ENCODE measurements at places on chromosomes 4 and X.

DNA sequence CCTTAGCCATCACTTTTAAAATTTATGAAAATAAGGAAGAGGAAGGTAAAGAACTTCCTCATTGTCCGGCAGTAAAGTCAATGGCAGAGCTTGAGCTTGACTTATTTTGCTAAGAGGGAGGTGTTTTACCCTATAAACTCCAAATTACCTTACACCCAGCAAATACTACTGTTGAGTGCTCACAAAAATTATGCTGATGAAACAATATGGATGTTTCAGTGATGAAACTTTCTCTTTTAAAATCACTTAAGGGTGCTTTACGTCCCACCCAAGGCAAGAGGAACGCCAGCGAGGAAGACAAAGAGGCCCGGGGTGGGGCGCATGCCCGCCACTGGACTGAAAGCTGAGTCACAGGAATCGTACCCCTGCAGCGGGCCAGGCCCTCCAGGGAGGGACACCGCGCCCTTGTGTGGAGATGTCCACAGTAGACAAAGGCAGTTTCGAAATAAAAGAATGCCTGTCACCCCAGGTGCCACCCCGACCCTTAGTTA lies 560 bp upstream of the TMSB4X start:
- DNase-seq = peak; percentile 76

GRCh38 chrX:10043386-10043785 lies 76.2 kb downstream of the CLDN34 start:
- no peak for DNase-seq

- DNase-seq = no peak
Measured at GRCh38 chrX:100819534-100819836, 706 bp upstream of the CSTF2 start.

DNA sequence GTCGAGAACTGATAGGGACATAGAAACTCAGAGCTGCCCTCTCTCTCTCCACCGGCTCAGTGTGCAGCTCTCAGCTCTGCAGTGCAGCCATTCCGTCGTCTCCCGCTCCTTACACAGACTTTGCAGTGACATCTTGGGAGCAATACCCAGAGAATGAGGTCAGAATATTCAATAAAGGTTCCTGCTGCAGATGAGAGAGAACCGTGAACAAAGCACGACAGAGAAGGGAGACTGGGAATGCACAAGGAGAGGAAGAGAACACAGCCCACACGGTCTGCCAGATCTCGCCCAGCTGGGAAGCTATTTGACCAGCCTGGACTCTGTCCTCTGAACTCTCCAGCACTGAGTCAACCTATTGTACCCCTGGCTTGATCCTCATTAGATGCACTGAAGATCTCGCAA lies 118.0 kb upstream of the PPARGC1A start:
- DNase-seq = no peak

DNA sequence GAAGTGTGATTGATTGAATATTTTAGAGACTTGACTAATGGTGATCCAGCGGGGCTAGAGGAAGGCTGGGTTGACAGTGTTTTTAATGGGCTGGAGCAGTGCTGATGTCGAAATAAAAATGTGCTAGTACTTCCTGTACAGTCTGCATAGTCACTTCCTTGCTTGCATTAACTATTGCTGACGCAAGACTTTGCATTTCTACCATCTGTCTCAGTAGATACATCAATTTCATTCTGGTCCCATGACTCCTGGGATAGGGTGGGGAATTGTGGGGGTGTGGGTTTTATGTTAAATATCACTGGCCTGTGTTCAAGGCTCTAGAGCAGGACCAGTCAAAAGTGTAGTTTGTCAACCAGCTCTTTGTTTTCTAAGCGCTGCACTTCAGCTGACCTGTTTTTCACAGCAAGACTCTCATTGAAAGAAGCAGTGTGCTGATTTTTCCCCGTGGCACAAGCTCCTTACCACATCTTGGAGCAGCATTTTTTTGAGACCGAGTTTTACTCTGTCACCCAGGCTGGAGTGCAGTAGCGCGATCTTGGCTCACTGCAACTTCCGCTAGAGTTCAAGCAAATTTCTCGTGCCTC lies 35.2 kb upstream of the PHEX start:
- peak; percentile 86 for DNase-seq

DNA sequence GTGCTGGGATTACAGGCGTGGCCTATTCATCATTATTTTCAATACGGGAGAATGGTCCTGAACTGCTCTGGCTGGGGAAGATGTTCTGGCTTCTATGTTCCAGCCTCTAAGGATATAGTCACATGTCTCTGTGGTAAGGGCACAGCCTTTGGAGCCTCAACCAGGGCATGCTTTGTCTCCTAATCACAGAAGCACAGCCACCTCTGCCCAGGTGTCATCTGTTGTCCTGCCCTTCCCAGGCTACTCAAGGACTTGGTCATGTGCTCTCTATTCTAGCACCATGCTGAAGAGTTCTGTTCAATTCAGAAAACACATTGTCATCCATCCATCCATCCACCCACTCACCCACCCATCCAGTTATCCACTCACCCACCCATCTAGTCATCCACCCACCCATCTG lies 29.5 kb downstream of the ASMTL start:
- DNase-seq = no peak

- DNase-seq = no peak
Measured at GRCh38 chr4:2322841-2323240, 60.9 kb upstream of the MXD4 start.

DNA sequence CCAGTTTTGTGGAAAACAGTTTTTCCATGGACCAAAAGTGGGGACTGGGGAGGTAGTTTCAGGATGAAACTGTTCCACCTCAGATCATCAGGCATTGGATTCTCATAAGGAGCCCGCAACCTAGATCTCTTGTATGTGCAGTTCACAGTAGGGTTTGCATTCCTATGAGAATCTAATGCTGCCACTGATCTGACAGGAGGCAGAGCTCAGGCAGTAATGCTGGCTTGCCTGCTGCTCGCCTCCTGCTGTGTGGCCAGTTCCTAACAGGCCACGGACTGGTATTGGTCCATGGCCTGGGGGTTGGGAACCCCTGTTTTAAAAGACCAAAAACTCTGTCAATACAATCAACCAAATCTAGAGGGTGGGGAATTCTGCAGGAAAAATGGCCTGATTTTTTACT lies 100.0 kb upstream of the EOLA2 start:
- DNase-seq = no peak

GRCh38 chrX:109578916-109579315 lies 42.3 kb downstream of the NXT2 start:
- no peak for DNase-seq

GRCh38 chr4:170336238-170336775 lies 246.6 kb upstream of the AADAT start:
- DNase-seq = no peak

- no peak for DNase-seq
Measured at GRCh38 chr4:101885574-101885973, 95.0 kb downstream of the BANK1 start.

- DNase-seq = no peak
Measured at GRCh38 chr4:27115221-27115620, 254.6 kb downstream of the STIM2 start.

DNA sequence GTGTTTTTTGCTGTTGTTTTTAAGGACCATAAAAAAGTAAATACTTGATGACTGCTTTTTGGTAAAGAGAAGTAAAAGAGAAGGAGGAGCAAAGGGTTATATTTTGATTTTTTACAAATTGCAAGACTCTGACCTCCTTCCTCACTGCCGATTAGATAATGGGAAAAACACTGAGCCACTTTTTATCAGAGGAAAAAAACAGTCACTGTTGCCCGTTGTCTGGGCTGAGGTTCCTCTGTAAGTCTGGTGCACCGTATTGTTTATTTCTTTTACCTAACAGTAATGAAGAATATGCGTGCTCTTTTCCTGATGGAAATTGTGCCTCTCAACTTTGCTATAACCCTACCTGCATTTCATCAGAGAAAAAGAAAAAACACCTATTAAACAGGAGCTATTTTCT lies 178.7 kb upstream of the EMCN start:
- no peak for DNase-seq

DNA sequence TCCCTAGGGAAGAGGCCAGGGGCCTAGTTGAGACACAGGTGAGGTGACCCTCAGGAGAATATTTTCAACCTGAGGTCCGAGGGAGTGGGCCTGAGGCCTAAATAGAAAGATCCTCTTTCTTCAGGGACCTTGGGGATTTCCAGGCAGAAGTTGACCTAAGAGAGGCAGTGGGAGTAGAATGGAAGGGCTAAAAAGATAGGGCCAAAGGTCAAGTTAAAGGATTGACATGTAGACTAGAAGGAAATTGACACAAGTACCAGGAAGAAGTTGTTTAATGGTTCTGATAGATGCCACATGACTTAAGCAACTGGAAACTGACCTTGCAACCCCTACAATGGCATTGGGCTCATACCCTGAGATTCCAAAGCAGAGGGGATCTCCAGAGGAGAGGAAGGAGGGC lies 76.9 kb downstream of the SHROOM3 start:
- DNase-seq = no peak

DNA sequence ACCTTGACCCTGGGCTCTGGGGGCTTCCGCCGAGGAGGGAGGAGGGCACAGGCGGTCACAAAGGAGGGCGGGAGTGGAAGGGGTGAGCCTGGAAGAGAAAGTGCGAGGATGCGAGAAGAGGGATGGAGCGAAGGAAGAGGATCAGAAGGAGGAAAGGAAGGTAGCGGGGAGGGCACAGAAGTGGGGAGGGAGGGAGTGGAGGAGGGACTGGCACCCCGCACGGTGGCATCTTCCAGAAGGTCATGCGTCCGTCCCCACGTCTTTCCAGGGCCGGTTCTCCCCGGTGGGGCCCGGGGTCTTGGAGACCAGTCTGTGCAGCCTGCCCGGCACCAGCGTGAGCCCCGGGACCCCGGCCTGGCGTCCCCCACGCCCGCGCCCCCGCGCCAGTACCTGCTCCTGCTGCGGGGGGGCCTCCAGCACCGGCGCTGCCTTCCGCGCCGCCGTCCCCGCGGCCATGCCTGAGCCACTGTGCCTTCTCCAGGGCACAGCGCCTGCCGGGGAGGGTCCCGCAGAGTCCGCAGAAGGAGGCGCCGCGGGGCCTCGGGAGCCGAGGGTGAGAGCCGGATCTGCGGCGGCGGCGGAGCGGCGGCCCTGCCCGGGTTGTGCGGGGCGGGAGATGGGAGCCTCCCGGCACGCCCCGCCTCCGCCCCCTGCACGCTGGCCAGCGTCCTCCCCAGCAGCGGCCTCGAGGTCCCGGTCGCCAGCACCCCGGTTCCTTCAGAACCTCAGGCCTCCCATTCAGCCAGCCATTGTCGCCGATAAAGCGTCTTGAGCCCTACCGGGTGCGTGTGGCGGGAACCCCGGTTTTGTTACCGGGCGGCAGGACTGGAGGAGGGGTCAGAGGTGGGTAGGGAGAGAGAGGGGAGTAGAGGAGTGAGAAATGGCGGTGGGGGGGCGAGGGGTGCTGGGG lies at the start of gene RNF175:
RNF175 (minus strand) TSS at position 618 of the 910 bp plus-strand sequence; CDS start at position 456, 162 bp downstream.
- no peak for DNase-seq

GRCh38 chr4:20681271-20681670 lies 19.0 kb upstream of the PACRGL start:
- no peak for DNase-seq

DNA sequence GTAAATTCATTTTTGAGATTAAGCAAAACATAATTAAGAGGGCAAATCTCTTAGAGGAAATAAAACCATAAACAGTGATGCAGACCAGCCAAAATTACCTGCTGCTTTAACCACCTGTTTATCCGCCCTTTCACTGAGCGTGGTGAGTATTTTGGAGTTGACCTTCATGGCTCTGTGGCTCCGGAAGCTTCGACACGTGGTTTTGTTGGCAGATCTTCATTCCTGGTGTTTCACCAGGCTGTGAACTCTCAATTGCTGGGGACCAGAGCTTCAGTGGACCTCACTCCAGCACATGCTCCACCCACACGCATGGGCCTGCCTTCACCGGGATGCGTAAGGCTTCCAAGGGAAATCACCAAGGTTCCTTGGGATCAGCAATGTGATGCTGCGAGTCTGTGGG lies 83.8 kb downstream of the FHDC1 start:
- no peak for DNase-seq

- DNase-seq = no peak
Measured at GRCh38 chr4:17072483-17072882, 174.0 kb upstream of the LDB2 start.

- DNase-seq = no peak
Measured at GRCh38 chr4:121088867-121089266, 16.5 kb upstream of the NDNF start.

DNA sequence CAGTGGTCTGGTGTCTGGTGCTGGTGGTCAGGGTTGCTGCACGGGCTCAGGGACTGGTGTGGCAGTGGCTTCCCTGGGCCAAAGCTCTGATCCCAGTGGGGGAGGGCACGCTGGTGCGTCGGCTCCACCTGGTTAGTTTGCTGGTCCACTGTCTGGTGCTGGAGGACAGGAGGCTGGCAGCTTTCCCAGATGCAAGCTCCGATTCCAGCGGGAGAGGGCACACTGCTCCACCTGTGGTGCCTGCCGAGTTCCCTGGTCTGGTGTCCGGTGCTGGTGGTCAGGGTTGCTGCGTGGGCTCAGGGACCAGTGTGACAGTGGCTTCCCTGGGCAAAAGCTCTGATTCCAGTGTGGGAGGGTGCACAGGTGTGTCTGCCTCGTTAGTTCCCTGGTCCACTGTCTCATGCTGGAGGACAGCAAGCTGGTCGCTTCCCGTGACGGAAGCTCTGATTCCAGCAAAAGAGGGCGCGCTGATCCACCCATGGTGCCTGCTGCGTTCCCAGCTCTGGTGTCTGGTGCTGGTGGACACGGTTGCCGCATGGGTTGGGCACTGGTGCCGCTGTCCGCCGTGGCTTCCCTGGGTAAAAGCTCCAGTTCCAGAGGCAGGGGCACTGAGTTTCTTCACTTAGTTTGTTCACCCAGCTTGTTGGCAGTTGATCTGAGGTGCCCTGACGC lies 5.8 kb downstream of the VMA21 start:
- no peak for DNase-seq

DNA sequence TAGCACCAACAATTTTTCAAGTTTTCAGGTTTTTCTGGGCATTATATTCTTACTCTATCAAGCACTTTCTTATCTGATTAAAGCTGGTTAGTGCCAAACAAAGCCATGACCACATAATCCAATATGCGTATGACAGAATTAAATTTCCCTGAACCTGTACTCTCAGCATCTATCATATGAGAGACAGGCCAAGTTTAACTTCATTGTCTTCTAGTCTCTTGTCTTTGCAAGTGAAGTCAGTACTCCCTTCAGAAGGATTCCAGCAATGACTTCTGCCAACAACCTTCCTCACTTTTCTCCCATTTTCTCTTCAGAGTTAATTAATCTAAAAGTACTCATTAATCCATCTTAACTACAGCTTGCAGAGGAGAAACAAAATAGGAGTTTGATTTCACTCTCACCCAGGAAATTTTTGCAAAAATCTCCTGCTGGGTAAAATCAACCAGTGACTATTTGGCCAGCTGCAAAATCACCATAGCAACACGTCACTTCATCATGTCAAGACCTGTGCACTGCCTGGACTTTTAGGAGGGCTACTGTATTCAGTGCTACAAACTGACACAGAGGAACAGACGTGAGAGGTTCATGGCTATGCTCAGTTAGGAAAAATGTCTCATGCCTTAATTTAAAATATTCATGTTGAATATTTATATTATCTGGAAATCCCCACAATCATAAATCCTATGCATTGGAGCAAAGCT lies 208.4 kb downstream of the ANTXR2 start:
- DNase-seq = no peak

GRCh38 chrX:3166670-3167455 lies 125.6 kb downstream of the ARSF start:
- no peak for DNase-seq
